ENCODE measurements at places on chromosomes 4 and X.

DNA sequence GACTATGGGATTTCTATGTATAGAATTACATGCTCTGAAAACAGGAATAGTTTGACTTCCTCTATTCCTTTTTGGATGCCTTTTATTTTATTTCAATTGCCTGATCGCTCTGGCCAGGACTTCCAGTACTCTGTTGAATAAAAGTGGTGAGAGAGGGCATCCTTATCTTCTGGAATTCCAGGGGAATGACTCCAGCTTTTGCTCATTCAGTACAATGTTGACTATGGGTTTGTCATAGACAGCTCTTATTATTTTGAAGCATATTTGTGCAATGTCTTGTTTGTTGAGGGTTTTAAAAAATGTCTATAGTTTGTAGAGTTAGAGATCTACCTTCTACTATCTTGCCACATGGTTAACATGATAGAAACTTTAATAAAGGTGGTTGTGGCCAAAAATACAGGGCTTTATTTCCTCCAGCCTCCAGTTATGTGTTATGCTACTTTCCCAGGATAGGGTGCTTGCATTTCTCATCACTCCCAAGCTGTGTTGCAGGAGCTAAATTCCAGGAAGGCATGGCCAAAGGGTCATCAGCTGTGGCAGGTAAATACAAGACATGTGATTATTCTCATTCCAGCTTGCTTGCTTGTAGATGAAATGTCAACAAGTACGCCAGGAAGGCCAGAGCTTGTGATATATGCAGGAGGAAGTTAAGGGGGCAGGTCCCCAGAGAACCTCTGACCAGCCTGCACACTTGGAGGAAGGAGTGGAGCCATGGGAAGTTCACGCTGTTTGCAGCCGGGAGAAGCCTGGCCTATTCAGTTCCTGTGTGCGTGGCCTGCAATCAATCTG is 142.4 kb upstream of the CPXCR1 start:
- no peak for DNase-seq

DNA sequence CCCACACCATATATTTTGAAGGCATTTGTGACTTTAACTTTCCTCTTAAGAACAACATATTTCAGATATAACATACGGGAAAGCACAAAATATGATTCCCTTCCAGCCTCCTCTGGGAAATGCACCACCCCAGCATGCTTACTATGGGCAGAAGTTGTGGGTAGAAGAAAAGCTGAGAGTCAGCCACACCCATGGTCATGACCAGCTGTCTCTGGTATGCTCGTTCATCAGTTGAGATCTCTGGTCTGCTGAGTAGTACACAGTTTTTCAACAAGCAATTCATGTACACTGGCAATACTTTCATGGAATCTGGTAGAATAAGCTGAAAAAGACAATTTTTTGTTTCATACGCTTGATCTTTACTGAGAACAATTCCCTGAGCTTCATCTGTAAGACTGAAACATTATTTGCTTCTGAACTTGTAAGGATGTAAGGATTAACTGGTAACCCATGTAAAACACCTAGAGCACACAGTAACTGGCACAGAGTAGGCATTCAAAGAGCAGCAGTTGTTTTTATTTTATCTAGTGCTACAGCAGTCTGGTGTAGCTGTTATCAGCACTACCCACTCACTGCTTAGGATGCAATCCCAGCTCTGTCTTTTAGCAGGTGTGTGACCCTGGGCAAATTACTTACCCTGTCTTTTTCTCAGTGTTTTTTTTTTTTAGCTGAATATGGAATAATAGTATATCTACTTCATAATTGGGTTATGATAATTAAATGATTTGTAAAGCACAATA is 47.6 kb downstream of the METTL14 start:
- no peak for DNase-seq

GRCh38 chr4:99362768-99363167 is 10.2 kb upstream of the ADH1C start:
- no peak for DNase-seq

DNA sequence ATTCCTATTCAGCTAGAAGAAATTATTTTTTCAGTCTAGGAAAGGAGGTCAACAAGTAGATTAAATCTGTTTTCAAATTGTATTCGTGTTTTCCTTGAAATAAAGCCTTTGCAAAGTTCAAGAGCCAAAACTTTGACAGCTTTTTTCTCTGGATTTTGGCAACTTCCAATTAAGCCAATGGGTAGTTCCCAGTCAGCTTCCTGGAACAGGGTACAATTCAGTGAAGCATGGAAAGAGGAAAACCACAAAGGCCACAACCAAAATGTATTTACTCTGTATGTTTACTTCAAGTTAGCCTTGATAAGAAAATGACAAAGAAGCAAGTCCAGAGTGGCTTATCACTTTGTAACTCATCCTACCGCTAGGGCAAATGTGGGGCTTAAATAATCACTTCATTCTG is 188.6 kb downstream of the COMMD8 start:
- DNase-seq = no peak

DNA sequence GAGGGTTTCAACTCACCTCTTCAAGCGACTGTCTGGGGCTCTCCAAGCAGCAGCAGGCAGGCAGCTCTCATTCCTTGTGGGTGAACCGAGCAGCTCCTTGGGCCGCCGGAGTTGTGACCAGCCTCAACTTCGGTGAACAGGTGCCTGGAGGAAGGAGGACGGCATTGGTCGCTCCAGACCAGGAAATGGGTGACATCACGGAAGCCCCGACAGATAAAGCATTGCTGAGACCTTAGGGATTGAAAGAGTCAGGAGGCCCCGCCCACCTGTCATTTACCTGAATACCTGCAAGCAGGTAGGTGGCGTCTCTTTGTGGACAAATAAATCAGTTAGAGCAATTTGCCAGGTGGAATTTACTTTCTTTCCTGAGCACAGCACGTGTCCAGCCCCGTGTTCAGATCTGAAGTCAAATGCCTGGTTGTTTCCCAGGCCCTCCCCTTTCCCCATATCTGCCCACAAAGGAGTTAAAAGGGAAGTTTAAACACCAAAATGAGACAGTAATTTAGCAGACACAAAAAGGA is at the start of gene LNX1:
Gene LNX1, minus strand, starts transcription at position 115 of the 521 bp plus-strand sequence. CDS start 17,484 bp downstream, outside the sequence.
- DNase-seq = no peak

DNA sequence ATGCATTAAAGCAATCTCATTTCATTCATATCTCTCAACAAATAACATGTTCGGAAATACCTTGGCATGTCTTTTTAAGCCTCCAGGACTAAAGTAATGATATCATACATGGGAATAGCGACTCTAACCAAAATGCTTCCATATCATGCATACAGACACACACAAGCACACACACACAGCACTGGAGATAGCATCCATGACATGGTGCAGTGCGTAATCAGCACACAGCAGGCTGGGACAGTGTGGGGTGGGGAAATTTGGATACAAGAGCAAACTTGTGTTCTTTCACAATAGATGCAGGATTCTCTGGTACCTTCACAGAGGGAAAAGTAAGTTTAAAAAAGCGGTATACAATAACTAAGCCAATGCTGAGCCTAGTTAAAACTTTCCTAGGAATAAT is 132.3 kb upstream of the HPGD start:
- DNase-seq = no peak

DNA sequence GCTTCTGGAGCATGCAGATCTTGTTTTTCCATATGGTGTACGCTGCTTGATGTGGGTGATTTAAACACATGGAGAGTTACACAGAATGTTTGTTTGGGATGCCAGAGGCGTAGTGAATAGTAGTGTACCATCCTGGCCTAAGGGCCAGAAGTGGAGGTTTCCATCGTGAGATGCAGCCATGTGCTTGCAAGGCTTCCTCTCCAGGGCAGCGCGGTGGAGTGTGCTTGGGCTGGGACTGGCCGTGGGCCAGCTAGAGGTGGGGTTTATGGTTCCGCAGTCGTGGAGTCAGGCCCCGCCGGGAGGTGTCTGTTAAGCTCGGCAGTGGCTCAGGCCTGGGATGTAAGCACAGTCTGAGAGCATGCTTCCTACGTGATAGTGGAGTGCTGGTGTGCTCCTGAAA is 14.0 kb downstream of the STOX2 start:
- no peak for DNase-seq

DNA sequence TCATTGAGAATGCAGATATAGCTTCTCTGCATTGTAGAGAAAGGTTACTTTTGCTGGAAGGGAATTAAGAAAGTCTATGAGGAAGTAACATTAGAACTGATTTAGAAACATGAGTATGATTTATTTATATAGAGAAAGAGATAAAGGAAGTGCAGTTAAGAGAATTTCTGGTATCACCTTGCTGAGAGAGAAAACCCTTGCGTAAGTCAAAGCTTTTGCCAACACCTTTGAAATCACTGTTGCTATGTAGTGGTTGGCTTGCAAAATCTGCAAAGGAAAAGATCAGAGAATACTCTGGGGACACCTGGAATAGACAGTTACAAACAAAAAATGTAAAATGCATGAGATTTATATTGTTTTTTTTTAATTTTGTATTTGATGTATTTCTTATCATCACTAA is 137.3 kb upstream of the RXFP1 start:
- DNase-seq = no peak

GRCh38 chrX:42399632-42400024 is 378.3 kb downstream of the PPP1R2C start:
- no peak for DNase-seq

DNA sequence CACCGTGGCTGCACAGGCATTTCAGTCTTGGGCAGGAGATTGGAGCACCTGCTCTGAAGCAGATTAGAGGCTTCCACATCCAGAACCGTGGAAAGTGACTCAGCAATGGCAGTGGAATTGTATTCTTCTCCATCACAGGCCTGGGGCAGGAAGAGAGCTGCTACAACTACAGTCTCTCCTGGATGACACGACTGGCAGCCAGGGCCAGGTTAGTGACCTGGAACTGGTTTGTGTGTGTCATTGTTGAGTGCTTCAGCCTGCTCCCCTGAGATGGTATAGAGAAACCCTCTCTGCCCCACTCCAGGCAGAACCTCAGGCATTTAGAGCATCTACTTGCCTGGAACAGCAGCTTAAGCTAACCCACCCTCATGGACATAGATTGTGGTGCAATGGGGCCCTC is 596.5 kb upstream of the INTU start:
- DNase-seq = no peak

GRCh38 chr4:7381221-7381889 is 53.4 kb downstream of the PSAPL1 start:
- DNase-seq = no peak

- DNase-seq = no peak
Measured at GRCh38 chrX:71846429-71846828, 64.2 kb upstream of the NHSL2 start.

- no peak for DNase-seq
Measured at GRCh38 chrX:9730752-9731151, 34.9 kb downstream of the GPR143 start.

DNA sequence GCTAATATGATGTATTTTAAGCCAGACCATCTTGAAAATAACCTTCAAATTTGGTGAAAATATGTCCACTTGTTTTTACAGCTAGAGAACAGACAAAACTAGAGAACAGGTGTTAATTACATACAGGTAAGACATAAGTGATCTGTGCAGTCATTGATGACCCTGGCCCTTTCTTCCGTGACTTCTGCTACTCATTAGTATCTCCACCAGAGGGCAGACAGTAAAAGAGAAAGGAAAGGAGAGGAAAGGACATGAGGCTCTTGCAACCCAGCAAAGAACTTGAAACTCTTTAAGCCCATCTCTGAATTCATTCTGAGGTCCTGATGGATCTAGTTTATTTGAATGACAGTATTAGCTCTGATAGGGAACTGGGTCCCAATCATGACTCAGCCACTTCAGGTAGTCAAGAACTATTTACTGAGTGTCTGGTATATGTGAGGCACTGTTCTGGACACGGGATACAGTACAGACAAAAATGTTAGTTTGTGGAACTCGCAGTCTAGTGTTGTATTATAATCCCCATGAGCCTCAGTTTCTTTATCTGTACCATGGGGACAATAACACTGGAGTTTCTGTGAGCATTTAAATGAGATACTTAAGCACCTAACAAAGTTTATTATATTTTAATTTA is 121.0 kb upstream of the TEX13D start:
- no peak for DNase-seq

GRCh38 chr4:165426823-165427222 is 48.0 kb downstream of the CPE start:
- no peak for DNase-seq
